ENCODE measurements at places on chromosomes 2 and 18. TPM values are rescaled to one million over a fixed set of nuclear protein-coding genes. Genes with fewer than 3 reads are reported as not detected.

The CSRNP3 gene
- total RNA-seq = not detected

The ARL6IP6 gene
- total RNA-seq = 38.6 TPM

The STARD6 gene
- not detected for total RNA-seq

The EGR4 gene
- total RNA-seq = 0.27 TPM

The MYOM1 gene
- 1.6 TPM for total RNA-seq

The ABCG5 gene
- total RNA-seq = not detected

The DCDC2C gene
- not detected for total RNA-seq

The DNAH7 gene
- not detected for total RNA-seq

The ECEL1 gene
- not detected for total RNA-seq

The KLHL14 gene
- not detected for total RNA-seq

The ADAM23 gene
- not detected for total RNA-seq

The UGT1A6 gene
- total RNA-seq = not detected

The NAT8 gene
- total RNA-seq = not detected

The KCTD1 gene
- total RNA-seq = 5.2 TPM

The VWC2L gene
- not detected for total RNA-seq

The PRKCE gene
- 13.7 TPM for total RNA-seq
